Right lobe of liver (tissue), 6 donors: ENCODE measurements at places on chromosomes 4 and X. TPM values are rescaled to one million over a fixed set of nuclear protein-coding genes. Genes with fewer than 3 reads are reported as not detected.

DNA sequence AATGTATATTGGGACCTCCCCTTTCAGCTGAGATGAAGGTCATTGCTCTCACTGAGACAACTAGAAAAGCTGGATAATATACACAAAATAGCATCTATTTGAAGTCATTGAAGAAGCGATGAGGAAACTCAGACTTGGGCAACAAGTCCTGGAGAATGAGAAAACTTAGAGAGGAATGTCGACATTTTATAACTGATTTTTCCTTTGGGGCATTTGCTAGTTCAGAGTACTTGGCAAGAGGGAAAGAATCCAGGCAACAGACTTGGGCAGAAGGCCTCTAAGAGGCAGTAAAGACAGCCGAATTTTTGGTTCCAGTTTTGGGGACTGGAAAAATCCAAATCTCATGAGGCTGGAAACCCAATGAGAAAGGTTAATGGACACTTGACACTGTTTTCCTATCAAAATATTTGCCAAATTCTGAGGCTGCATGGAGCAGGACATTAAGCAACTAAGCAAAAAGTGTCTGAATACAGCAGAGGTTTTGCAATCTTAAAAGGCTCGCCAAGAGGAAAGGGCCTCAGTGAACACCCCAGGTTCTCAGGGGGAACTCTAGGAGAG, 21.0 kb upstream of the ANXA5 start:
- no peak for DNase-seq

- no peak for DNase-seq
Measured at GRCh38 chrX:15600745-15601144, at the start of gene ACE2. ACE2 (minus strand) TSS chrX:15600960; CDS start chrX:15600911, 49 bp downstream.

- no peak for DNase-seq
Measured at GRCh38 chr4:164081801-164082200, 587.3 kb downstream of the TMA16 start.

IBSP gene
- not detected for total RNA-seq

DNA sequence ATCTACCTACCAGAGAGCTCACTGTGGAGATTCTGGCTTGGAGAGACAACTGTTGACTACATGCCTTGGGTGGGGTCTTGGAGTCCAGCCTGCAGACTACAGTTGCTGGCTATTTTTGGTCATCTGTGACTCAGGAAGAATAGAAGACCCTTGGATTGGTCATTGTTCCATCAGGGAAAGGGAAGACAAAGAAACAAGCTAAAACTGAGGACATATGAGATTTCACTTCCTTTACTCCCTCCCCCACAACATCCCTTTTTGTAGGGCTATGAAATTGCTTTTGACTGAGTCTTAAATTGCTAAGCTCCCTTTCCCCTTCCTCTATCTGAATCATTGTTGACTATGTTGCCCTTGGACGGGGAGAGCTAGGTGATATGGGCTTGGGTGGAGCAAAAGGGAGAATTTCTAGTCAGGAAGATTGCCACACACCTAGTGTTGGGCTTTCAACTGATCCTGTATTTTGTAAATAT, 11.7 kb downstream of the MSN start:
- no peak for DNase-seq

DNA sequence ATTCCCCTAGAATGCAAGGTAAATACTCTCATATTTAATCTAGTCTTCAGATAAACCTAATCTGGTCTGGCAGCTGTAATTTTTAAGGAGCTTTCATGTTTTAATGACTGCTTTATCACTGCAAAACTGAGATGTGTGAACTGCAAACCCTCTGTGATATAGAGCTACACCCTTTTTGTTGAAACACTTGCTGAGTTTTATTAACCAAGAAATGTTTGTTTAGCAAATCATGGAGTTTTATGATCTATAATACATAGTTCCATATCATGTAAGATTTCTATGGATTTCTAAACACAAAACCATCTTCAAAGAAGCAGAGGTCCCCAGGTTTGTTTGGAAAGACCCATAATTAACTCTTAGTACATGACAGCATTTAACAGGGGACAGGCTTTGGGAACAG, 126.4 kb downstream of the BTC start:
- DNase-seq = no peak
